ELF-1 (cell line): ENCODE measurements at places on chromosomes 12 and 14.

GRCh38 chr12:80157645-80158044 is 58.3 kb downstream of the OTOGL start:
- DNase-seq: no peak

- no peak for DNase-seq
Measured at GRCh38 chr14:36295642-36296627, 24.5 kb downstream of the MBIP start.

DNA sequence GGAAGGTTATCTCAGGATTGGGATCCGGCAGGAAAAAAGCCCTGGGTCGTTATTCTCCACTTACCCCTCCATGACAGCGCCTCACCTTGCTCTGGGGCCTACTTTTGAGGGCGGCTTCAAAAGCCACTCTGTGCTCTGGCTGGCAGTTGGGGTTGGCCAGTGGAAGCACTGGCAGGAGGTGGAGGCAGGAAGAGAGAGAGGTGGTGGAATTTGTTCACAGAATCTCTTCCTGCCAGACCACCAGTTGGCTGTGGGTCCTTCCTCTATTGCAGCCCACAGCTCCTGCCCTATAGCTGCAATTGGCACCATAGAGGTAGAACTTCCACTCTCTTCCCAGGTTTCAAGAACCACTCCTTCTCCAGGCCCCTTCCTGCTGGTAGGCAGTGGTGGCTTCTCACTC is 32.7 kb upstream of the SDR39U1 start:
- DNase-seq: no peak

DNA sequence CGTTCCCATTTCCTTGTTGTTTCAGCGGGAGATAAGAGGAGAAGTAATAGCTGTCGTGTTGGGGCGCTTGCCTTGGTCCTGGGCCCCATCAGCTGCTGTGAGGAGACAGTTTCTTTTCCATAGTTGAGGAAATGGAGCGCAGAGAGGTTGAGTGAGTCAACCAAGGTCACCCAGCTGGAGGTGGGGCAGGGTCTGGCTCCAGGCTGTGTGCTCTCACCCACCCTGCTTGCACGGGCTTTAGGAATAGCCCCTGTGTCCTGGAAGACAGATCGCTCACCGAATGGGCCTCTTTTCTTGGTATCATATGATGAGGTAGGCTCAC is 165.7 kb upstream of the RTL1 start:
- no peak for DNase-seq

GRCh38 chr14:54108481-54109471 is 152.2 kb upstream of the BMP4 start:
- no peak for DNase-seq

DNA sequence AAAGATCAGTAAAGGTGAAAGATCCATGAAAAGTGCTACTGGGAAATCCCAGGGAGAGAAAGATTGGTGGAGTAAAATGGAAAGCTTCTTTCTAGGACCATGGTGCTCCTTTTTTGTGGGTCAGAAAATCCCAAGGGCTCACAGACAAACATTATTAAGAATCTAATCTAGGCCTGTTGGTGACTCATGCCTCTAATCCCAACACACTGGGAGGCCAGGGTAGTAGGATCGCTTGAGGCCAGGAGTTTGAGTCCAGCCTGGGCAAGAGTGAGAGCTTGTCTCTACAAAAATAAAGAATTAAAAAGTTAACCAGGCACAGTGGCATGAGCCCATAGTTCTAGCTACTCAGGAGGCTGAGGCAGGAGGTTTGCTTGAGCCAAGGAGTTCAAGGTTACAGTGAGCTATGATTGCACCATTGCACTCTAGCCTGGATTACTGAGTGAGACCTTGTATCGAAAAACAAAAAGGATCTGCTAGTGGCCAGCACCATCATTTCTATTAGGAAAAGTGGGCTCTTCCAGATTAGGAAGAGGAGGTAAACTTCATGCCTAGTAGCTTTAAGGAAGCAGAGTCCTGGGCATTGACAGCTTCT is 43.0 kb downstream of the TXNRD1 start:
- DNase-seq: no peak

GRCh38 chr12:100058482-100059029 is 73.8 kb upstream of the ANKS1B start:
- DNase-seq: no peak

DNA sequence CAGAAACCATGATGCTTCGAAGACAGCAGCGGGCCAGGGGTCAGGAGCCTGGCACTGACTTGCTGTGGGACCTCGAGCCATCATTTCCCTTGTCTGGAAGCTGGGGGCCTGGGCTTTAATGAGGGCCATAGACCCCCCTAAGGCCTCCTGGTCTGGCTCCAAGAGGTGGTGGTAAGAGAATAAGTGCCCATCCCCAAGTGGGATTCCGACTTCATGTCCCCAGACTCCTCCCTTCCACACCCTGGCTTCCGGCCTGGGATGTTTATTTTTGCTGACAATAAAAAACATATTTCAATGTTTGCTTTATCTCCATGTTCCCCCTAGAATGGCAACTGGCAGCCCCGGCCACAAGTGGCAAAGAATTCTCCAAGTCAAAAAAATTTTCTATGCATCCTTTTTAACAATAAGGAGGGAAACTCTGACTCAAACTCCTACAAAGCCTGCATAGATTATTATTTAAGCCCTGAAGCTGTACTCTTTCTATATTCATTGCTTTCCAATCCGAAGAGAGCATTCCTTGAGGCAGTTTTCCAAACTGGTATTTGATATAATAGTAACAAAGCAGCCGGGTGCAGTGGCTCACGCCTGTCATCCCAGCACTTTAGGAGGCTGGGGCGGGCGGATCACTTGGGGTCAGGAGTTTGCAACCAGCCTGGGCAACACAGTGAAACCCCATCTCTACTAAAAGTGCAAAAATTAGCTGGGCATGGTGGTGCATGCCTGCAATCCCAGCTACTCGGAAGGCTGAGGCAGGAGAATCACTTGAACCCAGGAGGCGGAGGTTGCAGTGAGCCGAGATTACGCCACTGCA is 84.0 kb downstream of the ITPK1 start:
- DNase-seq: no peak

GRCh38 chr12:27015730-27016076 is 1.5 kb upstream of the TM7SF3 start:
- no peak for DNase-seq

- no peak for DNase-seq
Measured at GRCh38 chr14:86826661-86827060, 1166.3 kb downstream of the GALC start.

DNA sequence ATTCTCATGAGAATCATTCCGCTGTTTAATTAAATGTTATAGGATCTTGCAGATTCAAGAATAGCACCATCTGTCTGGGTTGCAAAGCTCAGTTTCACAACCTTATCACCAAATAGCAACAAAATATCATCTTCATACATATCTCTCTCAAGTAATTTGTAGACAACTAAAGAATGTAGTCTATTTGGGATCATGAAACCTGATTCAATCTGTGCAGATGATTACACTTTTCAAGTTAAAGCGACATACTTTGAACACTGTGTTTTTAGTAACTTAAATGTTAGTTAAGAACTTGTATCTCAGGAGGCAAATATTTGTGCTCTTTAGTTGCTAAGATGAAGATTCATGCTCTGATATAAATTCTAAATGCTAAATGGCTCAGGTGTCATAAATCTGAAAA is 14.8 kb downstream of the MED13L start:
- no peak for DNase-seq

DNA sequence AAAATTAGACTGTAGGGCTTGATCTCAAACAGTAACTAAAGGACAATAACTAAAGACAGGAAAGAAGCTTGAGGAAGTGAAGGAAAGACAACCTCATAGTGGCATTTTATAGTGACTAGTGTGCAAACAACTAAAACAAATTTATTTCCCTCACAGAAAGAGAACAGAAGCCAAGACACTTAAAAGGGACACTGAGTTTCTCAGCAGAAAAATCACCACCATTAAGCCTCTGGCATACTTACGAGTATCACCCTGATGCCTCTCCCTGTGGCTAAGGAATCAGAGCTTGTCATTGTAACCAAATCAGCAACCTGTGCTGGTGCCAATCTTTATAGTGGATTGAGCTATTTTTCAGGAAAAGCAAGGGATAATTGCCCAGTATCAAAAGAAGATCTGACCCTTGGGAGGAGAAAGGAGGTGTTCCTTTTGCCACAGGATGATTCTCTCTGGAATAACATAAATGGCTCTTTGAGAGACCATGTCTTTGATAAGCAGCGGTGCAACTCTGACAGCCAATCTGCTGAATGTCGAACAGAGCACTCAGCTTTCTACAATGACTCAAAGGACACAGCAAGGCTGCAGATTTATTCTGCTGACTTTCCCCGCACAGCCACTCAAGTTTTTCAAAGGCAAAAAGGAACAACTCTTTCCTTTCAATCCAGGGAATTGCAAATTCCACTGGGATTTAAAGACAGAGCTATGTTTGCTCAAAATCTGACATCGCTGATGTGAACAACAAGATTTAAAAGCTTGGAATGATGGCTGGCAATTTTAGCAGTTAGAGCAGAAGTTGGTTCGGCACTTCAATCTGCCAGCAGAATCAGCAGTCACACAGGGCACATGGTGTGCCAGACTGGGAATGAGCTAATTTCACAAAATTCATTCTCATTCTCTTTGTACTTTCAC is 34.6 kb downstream of the ATF7 start:
- DNase-seq: no peak

DNA sequence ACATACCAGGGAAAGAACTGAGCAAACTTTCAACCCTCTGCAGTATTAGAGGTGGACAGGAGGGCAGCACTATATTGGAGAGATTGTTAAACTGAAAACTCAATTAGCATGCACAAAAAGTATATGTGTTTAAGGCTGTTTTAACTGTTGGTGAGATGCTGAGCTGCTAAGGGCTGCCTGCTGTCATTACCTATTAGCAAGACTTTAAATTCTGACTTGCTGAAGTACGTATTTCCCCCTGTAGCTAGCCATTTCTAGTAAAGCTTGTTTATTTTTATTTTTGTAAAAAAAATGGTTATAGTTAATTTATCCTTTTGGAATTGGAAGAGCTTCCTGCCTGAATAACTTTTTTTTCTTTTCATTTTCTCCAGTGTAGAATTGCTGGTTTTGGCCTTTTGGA is 92.2 kb downstream of the CACNA1C start:
- DNase-seq: no peak

- no peak for DNase-seq
Measured at GRCh38 chr12:80778005-80778541, 61.4 kb downstream of the MYF5 start.

GRCh38 chr12:41920355-41920754 is 224.3 kb downstream of the GXYLT1 start:
- DNase-seq: no peak

DNA sequence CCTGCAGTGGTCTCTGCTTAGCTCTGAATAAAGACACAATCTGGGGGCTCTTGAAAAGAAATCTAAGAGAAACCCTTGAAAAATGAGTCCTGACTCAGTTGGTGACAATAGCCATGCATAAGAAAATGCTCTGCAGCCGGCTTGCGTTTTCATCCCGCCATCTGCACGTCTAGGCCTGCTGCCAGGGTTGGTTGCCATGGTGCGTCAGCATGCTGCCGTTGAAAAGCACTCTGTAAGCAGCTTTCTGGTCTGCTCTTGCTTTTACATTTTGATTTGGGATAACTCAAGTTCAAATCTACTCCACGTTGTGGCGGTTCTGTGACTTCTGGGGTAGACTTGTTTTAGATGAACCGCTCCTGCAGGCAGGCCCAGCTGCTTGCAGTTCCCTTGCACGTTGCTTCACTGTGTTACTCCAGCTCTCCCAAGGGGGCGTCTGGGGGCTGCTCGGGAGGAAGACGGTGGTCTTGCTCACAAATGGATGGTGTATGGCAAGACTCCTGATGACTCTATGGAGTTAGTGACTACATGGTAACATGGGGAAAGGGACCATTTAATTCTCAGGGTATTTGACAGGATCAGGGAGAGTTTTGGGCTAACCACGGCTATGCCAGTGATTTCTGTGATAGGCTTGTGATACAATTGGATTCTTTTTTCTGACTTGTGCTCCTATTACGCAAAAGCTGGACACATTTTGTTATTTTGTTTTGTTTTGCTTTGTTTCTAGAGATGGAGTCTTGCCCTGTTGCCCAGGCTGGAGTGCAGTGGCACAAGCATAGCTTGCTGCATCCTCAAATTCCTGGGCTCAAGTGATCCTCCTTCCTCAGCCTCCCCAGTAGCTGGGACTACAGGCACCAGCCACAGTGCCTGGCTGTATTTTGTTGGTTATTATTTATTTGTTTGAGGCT is 15.8 kb downstream of the WNT5B start:
- DNase-seq: no peak

DNA sequence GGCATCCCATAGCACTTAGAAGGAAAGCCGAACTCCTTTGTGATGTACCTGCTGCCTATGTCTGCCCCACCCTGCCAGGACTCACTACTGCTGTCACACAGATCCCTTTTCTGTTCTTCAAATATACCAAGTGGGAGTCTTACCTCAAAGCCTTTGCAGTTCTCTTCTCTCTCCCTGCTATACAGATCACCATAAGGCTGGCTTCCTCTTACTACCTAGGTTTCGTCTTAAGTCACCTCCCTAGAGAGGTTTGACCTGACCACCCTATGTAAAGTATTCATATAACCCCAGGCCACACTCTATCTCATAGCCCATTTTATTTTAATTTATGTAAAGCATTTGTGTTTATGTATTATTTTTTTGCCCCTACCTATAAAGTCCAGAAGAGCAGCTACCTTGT is 117.6 kb downstream of the CRADD start:
- DNase-seq: no peak

- DNase-seq: peak; percentile 45
Measured at GRCh38 chr12:105382771-105383622, 52.5 kb downstream of the C12orf75 start.

DNA sequence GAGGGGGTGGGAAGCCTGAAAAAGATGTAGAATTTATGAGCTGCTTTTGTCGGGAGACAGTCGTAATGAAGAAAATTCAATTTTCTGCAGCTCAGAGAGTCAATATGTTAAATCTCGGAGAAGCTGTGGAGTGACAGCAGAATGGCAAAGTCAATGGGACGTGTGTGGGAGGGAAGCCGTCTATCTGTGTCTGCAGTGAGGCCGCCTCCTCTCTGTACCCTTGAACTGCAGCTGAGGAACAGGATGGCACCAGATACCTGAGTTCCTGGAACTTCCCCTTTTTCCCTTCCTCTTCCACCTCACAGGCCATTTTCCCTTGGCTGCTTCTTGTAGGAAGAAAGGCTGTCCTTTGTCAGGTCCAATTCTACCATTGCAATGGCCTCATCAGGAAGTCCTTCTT is 9.3 kb upstream of the CALCOCO1 start:
- no peak for DNase-seq

- DNase-seq: no peak
Measured at GRCh38 chr12:48061938-48062719, 43.8 kb downstream of the SENP1 start.
